ENCODE measurements at places on chromosomes 4 and X. TPM values are rescaled to one million over a fixed set of nuclear protein-coding genes. Genes with fewer than 3 reads are reported as not detected.

DNA sequence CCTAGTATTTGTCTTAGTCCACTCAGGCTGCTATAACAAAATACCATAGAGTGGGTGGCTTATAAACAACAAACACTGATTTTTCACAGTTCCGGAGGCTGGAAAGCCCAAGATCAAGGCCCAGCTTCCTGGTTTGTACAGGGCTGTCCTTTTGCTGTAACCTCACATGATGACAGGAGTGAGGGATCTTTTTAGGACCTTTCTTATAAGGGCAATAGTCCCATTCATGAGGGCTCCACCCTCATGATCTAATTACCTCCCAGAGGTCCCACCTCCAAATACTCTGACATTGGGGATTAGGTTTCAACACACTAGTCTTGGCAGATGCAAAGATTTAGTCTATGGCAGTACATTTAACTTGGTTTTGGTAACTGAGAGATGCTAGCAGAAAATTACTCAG lies 20.9 kb downstream of the GPAT3 start:
- DNase-seq = no peak

Gene SERTM2
- not detected for total RNA-seq

Gene SMIM31
- 2.6 TPM for total RNA-seq

Gene PAGE2B
- not detected for total RNA-seq

GRCh38 chr4:180571516-180572055 lies 1671.6 kb upstream of the TENM3 start:
- DNase-seq = no peak

Measured in body of pancreas (tissue), 4 donors.